Stimulated activated CD8-positive, alpha-beta memory T cell treated with anti-CD3 and anti-CD28 coated beads, Interleukin-4, amount 100 ng/mL, for 4 hours (primary cell): ENCODE measurements at places on chromosomes 7 and 10.

DNA sequence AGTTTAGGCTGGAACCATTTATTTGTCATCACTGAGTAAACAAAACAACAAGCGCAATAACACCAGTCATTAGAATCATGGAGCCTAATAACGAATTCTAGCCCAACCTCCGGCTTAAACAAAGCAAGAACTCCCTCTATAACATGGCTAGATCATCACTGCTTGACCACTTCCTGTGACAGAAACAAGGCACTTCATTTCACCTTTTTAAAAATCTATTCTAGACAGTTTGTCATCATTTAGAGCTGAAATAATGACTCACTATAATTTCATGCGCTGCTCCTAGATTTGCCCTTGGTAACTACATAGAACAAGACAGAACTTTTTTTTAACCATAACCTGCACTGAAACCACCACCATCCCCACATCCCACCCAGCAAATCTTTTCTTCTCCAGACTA is 81.3 kb downstream of the OSBPL3 start:
- no peak for DNase-seq

GRCh38 chr10:61653699-61654098 is 9.0 kb upstream of the CABCOCO1 start:
- no peak for DNase-seq

GRCh38 chr10:91590142-91590903 is 42.5 kb downstream of the PPP1R3C start:
- DNase-seq = no peak

GRCh38 chr10:80461208-80462183 is 7.4 kb downstream of the TSPAN14 start:
- no peak for DNase-seq

DNA sequence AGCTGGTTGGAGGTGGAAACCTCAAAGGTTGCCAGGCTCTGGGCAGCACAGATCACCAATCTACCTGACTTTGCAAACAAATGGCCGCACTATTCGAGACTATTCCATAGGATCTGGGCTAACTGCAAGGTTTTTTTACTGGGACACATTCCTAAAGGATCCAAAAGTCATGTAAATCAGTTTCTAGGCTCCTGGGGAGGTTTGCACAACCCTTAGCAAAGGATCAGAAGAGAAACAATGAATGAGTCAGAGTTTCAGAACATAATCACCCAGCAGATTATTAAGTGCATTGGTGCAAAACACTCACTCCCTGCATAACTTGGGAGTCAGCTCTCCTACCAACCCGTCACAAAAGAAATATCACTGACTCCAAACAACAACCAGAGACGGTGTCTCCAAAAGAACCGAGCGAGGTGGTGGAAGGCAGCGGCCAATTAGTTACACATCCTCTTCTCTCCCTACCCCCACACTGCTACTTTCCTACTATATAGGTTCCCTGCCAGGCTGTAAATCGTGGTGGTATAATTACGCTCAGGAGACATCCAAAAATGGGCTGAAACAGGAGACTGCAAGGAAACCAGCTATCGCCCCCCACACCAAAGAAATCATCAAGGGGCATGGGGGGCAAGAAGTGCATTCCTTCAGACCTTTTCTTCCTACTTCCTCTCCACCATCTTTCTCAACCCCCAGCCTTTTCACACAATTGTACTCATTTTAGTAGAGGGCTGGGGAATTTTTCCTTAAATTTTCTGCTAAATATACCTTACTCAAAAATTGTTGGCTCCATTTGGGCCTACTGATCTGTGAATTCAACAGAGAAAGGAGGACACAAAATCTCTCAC is 3.2 kb downstream of the UBE2H start:
- DNase-seq = no peak
